ENCODE measurements at places on chromosomes 5 and 9.
A peak's percentile ranks its signal among the peaks of the same experiment; 100 is the strongest.

DNA sequence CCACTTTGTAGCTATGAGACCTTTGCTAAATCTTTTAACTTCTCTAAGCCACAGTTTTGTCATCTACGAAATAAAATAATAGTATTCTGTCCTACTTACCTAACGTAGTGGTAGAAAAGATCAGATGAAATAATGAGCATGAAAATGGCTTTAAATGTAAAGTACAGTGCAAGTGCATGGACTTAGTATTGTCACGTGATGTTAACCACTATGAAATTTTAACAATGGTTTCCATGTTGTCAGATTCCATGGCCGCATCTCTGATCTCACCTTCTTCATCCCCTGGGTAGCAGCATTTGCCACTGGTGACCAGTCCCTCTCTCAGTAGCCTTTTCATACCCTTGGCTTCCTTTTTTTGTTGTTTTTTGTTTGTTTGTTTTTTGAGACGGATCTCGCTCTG, 45.9 kb downstream of the DNAH5 start:
- no peak for DNase-seq

DNA sequence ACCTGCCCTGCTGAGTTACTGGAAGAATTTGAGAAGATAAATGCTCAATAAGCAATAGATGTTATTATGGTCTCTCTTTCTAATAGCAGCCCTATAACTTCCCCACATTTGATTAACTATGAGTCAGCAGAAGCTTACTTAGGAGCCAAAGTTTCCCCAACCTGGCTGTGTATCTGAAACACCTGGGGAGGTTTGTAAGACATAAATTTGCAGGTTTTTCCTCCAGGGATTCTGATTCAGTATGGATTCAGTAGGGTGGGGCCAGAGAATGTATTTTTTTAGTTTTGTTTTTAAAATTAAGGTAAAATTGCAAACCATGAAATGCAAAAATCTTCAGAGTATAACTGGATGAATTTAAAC, 44.9 kb upstream of the GNPDA1 start:
- no peak for DNase-seq

GRCh38 chr5:22473886-22474285, 379.3 kb downstream of the CDH12 start:
- peak; percentile 6 for DNase-seq

GRCh38 chr9:134319306-134320125, 6.7 kb upstream of the RXRA start:
- DNase-seq, result no peak

GRCh38 chr9:75432386-75432785, 344.1 kb downstream of the OSTF1 start:
- no peak for DNase-seq

- no peak for DNase-seq
Measured at GRCh38 chr9:32490601-32491000, 35.4 kb downstream of the RIGI start.

DNA sequence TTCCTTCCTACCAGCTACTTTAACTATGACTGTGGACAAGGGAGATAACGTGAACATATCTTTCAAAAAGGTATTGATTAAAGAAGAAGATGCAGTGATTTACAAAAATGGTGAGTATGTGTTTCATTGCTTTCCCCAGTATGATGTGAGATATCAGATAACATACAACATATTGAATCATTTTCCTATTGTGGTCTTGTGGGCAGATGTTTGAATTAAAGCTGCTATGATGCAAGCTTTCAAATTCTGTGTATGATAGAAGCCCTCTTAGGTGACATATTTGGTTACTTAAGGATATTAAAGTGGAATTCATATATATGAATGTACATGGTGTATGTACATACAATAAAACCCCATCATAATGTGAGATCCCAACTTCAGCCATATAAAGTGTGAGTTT, 59.5 kb downstream of the TEK start:
- no peak for DNase-seq

DNA sequence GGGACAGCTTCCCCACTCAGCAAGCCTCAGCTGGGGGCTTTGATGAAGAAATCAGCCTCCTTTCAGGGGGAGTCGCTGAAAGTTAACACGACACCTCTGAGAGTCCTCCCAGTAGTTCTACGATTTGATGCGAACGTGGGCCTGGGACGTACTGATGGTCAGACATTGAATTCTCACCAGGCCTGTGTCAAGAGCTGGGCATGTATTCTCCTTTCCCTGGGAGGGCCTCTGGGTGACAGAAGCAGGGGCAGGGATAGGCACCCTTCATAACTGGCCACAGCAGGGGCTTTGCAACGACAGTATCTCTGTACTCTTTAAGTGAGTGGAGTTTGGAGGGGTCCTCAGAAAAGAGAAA, 15.6 kb upstream of the COL5A1 start:
- no peak for DNase-seq

DNA sequence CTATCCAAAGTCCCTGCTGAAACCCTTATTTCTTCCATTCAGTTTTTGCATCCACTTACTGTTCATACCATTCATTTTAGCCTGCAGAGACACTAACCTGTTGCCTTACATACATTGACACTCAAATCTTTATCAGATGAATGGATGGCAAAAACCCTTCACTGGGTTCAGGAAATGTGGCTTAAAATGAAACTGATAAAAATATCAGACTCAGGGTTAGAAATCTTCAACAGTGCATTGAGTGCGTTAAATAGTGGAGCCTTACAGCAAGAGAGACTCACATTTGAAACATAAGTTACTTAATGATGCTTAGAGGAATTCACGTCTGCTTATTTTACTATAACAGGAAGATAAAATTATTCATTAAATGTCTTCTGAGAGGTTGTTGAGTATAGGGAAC, 28.0 kb upstream of the BNC2 start:
- no peak for DNase-seq

DNA sequence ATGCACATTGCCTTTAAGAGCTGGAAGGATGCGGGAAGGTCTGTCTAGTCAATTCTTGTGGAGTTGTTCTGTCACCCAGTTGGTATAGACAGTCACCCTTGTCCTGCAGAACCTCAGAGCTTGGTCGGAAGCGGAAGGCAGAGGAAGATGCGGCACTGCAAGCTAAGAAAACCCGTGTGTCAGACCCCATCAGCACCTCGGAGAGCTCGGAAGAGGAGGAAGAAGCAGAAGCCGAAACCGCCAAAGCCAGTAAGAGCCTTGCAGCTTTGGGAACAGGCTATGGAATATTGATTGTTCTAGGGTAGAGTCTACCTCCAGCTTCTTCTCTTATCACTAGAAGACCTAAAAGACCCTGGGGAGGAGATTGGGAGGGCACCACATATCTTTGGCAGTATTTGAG, 6.5 kb downstream of the TCOF1 start:
- DNase-seq, result no peak

- DNase-seq, result no peak
Measured at GRCh38 chr5:71883742-71884103, 164.6 kb downstream of the CARTPT start.

GRCh38 chr5:134174841-134175839, 1.6 kb downstream of the SKP1 start:
- no peak for DNase-seq

DNA sequence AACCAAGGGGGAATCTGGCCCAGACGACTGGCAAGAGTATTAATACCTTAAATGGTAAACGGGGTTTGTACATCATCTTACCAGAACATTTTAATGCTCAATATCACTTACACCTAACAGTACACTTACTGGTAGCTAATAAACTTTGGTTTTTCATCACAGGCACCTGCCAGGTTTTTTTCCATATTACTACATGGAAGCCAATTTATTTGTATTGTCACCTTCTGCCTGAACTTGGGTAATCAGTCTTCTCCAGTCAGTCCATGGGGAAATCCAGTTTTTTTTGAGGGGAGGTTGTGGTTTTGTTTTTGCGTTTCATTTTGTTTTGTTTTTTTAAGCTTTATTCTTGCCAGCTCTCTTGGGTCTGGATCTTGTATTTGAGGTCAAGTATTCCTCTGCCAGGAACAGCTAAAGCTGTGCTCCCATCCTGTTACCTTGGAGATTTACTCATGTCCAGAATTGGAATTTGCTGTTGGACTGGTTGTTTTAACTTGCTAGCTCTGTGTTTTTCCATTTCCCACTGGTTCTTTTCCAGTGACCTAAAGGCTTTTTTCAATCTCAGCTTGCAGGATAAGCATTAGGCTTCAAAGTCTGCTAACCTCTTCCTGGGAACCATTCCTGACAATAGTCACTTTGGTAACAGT, 11.1 kb upstream of the NADK2 start:
- DNase-seq, result no peak

GRCh38 chr9:13731637-13732036, 452.1 kb upstream of the MPDZ start:
- no peak for DNase-seq

DNA sequence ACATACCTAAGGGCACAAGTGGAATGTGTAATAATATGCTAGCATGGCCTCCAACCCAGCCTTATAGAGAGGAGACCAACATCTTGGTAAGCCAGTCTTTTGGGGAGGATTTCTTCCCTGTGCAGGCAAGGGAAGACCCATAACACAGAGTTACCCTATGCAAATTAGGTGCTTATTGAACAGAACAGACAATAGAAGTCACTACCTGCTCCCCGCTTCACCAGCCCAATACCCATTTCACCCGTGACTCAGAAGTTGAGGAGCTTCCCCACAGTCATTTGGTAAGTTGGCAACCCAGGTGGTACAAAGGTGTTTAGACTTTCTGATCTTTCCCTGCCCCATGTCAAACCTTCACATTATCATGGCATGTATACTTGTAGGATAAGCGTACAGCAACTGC, 44.6 kb downstream of the AOPEP start:
- no peak for DNase-seq

DNA sequence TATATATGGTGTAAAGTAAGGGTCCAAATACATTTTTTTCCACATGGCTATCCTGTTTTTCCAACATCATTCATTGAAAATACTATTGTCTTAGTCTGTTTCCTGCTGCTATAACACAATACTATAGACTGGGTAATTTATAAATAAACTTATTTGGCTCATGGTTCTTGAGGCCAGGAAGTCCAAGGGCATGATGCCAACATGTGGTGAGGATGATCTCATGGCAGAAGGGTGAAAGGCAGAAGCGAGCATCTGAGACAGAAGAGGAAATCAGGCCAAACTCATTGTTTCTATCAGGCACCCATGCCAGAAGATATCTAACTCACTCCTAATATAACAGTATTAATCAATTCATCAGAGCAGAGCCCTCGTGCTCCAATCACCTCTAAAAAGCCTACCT, 42.6 kb downstream of the ANKRD55 start:
- peak; percentile 79 for DNase-seq

DNA sequence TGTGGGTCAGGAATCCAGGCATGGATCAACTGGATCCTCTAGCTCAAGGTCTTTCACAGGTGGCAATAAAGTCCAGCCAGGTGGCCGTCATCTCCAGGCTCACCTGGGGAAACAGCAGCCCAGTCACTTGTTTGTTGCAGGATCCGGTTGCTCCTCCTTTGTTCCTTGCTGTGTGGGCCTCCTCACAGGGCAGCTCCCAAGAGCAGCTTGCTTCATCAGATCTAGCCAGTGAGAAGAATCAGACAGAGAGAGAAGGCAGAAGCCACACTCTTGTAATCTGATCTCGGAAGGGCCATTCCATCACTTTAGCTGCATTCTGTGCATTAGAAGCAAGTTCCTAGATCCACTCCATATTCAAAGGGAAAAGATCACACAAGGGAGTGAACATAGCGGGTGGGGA, 3.2 kb upstream of the HSD17B3 start:
- no peak for DNase-seq

- DNase-seq, result peak; percentile 83
Measured at GRCh38 chr5:151589878-151590570, 1.1 kb downstream of the FAT2 start.

- DNase-seq, result no peak
Measured at GRCh38 chr5:7822449-7822848, 28.5 kb downstream of the CFAP90 start.

DNA sequence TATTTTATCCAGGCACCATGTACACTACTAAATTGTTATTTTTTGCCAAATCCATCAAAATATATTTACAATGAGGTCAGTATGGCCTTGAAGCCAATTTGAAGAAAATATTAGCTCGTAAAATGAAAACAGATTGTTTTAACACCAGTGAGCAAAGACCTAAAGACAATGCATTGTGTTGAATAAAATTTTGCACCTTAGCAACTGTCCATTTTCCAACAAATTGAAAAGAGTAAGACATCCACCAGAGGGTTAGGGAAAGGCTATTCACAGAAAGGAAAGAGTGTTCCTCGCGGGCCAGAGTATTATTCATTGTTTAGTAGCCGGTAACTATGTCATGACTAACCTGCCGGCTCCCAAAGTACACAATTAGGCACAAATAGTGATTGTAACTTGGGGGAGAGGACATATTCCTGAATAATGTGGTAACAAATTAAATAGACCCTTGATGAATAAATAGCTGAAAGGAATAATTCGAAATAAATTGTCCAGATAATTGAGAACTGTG, 213.3 kb downstream of the DNAH5 start:
- no peak for DNase-seq

DNA sequence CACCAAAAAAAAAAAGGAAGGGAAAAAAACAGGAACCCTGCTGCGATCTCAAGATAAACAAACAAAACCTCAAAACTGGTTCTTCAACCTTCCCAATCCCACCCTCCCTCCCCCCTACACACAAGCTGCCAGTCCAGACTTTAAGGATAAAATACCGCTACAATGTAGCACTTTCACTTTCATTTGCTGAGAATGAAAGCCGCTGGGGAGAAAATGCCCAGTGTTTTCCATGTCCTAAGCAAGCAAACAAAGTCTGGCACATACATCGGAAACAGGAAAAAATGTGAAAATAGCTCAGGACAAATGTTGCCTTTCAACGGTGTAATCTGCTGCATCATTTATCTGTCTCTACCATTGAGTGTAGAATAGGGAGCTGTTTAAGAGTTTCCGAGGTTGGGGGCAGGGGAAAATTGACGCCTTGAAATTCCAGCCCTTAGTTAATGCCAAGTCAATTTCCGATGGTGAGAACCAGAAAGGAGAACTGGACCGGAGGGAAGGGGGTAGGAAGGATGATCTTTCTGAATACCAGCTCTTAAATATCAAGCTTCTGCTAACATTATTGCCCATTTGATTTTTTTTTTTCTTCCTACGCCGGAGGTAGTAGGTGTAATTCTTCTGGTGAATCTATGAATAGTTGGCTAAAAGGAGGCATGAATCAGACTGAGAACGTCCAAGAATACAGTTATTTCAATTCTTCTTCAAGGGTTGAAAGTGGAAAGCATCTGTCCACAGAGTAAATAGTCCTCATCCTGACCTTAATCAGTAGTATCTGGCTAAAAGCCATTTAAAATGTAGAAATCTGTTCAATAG, 1.2 kb upstream of the ADAMTS6 start:
- DNase-seq, result peak; percentile 39

DNA sequence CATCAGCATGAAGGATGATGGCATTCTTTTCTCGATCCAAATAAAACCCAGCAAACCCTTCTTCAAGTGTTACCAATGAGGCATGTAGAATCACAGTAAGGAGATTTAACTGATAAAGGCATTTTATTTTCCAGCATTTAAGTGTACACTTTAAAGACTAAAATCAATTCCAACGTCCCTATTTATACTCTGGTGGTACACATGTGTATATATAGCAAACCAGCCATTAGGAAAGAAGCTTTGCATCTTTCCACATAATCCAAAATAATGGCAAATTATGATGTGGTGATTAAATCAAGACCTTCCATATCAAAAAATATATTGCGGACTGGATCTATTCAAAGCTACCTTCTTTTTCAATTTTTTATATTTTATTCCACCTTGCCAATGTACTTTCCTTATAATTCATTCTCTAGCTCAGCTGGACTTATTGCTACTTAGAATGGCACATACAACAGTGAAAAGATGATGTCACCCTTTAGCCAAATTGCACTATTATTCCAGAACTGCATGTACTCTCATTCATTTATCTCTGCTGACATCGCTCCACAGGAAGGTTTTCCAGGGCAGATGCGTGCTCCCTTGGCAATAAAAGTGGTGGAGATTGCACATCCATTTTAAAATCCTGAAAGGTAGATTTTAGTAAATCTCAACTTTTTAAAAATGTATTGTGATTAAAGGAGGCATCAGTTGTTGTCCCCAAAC, 63.3 kb upstream of the SLC30A5 start:
- DNase-seq, result no peak
